ENCODE measurements at places on chromosomes 7 and 10.
A peak's percentile ranks its signal among the peaks of the same experiment; 100 is the strongest.

- DNase-seq: no peak
Observed at GRCh38 chr10:117226813-117227451, 14.0 kb upstream of the SLC18A2 start.

- DNase-seq: no peak
Observed at GRCh38 chr10:123429706-123430221, 236.4 kb upstream of the GPR26 start.

DNA sequence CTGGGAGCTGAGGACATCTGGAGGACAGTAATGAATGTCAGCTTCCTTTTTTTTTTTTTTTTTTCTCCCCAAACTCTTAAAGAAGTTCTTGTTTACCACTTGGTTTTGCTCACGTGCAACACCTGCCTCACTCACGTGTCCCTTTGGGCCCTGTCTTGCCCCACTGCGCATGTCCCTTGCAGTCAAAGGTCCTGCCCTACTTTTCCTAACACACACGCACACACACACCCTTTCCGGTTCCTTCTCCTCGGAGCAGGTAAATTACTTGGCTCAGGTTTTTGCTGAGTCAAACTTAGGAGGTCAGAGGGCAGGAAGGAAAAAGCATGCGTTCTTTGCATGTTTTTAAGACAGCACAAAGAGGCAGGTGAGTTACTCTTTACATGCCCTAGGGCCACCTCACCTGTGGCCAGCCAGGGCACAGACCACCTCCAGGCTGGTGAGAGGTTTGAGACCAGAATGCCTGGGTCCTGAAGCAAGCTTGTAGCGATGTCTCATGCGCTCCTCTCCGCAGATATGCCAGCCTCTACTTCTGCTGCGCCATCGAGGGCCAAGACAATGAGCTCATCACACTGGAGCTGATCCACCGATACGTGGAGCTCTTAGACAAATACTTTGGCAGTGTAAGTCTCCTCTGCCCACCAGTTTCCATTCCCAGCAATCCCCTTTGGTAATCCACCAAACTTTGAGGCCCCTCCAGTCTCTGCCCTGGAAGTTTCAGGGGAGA lies 2.8 kb downstream of the AP1S1 start:
- DNase-seq: no peak

DNA sequence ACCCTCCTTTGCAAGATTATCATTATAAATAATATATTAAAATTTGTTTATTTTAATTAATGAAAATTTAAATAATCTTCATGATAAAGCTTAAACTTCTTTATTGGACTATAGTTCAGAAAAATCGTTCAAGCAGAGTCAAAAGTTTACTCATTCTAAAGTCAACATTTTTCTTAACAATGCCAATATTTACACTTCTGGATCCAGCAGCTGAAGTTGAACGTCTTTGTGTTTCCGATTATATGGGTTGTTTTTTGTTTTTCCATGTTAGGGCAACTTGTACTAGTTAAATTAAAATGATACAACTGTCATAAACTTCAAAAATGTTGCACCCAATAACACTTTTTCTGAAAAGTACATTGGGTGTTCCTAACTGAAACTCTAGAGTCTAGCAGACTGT lies 43.8 kb downstream of the GRB10 start:
- no peak for DNase-seq

DNA sequence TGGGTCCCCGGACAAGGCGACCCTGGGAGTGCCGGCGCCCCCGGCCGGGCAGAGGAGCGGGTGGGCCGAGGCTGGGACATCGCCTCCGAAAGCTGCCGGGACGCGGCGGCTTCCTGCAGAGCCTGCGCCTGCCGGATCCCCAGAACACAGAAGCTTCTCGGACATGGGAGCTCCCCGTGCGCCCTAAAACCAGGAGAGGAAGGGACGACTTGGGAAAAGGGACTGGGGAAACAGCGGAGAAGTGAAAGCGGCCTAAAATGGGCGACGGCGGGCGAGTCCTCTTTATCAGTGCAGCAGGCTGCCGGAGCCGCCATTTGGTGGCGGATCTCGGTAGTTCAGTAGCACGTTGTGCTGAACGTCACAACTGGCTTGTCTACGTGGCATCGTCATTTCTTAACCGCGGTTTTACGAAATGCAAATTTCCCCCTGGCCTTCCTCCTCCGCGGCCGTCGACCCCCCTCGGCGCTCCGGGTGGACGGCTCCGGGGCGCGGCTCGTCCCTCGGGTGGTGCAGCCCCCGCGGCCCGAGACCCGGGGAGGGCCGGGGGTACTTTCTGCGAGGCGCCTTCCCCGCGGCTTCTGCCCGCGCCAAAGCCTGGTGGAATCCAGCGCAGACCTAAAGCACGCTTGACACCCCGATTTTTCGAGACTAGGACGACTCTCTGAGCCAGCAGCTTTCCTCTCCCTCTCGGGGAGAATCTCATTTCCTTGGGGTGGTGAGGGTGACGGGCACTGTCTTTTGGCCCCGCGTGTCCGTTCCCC lies 9.9 kb upstream of the SPAG6 start:
- peak; percentile 88 for DNase-seq
